NCI-H187 (cell line): ENCODE measurements at places on chromosomes 1 and 21.

GRCh38 chr21:35043549-35043948, 5.6 kb downstream of the RUNX1 start:
- DNase-seq: no peak

DNA sequence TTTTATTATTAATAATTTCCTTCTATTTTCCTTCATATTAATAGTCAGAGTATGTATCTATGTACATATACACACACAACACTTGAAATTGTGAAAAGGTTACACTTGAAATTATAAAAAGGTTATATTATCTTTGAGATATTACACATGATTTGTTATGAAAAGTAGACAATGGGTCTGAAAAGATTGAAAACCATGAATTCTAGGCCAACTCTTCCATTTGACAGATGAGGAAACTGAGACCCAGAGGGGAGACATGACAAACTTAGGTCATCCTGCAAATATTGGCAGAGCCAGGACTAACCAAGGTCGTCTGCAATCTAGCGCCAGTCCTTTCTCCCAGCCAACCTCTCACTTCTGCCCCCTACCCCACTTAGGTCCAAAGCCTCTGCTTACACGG, 33.2 kb downstream of the TRIM62 start:
- DNase-seq: no peak

GRCh38 chr1:87186346-87186745, 142.3 kb upstream of the LMO4 start:
- no peak for DNase-seq

GRCh38 chr21:31370893-31371544, 27.0 kb upstream of the TIAM1 start:
- no peak for DNase-seq

GRCh38 chr1:41658431-41659158, 174.1 kb upstream of the EDN2 start:
- DNase-seq: no peak

DNA sequence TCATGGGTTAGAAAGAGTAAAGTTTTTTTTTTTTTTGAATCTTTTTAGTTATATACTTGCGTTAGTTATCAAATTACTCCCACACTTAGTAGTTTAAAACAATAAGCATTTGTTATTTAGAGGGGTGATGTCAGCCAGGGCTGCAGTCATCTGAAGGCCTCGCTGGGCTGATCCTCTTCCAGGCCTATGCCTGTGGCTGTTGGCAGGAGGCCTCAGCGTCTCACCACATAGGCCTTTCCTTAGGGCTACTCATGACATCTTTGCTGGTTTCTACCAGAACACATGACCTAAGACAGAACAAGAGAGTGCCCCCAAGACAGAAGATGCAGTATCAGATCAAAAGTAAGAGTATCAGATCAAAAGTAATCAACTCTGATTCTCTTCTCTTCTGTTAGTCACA, 167.4 kb downstream of the HHAT start:
- DNase-seq: no peak

DNA sequence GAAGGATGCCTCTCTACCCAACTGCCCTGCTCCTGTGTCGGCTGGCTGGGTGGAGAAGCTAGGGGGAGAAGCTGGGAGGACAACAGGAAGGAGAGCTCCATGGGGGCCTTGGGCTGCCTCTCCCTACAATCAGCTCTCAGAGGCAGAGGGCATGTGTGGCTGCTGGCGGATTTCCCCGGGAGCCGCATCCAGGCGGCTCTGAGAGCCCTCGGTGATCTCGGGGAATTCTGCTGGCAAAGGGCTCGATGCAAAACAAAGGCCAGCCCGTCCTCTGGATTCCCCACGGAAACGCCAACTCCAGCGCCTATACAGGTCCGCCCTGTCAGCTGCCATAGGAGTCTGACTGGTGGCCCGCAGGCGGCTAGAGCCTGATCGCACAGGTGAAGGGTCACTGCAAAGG, 26.4 kb upstream of the EVA1B start:
- DNase-seq: no peak

DNA sequence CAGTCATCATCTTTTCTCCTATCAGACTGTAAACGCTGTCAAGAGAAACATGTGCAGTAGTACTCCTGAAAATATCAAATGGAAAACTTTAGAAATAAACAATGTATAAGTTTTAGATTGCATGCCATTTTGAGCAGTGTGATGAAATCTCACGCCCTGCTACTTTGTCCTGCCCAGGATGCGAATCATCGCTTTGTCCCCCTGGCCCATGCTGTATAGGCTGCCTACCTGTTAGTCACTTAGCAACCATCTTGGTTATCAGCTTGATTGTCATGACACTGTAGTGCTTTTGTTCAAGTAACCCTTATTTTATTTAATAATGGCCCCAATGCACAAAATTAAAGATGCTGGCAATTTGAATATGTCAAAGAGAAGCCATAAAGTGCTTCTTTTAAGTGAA, 363.0 kb downstream of the ZP4 start:
- no peak for DNase-seq

GRCh38 chr1:241485554-241485992, 34.0 kb downstream of the FH start:
- no peak for DNase-seq

GRCh38 chr1:228101614-228101993, 1.5 kb downstream of the C1orf35 start:
- no peak for DNase-seq

GRCh38 chr1:78048446-78048845, 2.7 kb downstream of the GIPC2 start:
- no peak for DNase-seq

GRCh38 chr1:7113822-7114221, 328.6 kb downstream of the CAMTA1 start:
- no peak for DNase-seq

DNA sequence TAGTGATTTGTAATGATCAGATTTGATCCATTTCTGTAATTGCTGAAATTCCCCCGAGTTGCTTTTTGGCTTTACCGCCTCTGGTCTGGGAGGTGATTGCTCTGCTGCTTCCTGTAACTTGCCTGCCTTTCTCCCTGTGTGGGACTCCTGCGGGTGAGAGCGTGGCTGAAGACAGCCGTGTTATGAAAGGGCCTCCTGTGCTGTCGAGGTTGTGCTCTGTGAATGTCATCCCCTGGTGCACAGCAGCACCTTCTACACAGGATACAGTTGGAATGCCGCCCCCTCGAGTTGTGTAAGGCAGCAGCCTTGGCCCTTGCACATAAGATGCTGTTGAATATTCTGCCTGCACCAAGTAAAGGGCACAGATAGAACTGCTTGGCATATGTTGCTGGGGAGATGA, 5.9 kb downstream of the SOD1 start:
- no peak for DNase-seq

GRCh38 chr1:18529714-18530113, 49.0 kb downstream of the KLHDC7A start:
- no peak for DNase-seq

DNA sequence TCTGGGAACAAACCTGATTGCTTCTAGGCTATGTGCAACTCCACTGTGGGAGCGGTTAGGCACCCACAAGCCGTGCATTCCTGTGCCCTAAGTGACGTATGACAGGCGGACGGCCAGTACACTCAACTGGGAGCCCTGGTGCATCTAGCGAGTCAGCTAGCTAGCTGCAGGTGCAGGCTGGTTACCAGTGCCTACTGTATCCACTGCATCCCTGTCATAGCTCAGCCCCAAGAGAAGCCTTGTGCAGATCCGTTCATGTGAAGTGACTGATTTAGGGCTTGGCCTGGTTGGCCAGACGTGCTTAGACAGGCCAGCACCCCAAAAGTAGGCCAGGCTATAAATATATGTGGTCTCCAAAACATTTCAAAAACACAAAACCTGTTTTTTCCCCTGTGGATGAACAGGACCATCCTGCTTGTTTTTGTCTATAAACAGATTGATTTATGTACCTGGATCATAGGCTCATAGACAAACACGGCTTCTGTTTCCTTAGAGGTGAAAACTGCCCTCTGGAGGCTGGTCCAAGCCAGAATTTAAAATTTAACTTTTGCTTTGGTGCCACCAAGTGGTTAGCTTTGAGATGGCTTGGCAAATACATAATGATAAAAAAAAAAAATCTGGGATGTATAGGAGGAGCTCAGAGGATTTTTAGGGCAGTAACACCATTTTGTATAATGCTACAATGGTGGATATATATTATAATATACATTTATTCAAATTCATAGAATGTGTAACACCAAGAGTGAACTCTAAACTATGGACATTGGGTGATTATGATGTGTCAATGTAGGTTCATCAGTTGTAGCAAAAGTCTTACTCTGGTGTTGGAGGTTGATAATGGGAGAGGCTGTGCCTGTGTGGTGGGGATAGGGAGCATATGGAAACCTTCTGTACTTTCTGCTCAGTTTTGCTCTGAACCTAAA, 68.5 kb downstream of the GIPC2 start:
- DNase-seq: peak; percentile 28

DNA sequence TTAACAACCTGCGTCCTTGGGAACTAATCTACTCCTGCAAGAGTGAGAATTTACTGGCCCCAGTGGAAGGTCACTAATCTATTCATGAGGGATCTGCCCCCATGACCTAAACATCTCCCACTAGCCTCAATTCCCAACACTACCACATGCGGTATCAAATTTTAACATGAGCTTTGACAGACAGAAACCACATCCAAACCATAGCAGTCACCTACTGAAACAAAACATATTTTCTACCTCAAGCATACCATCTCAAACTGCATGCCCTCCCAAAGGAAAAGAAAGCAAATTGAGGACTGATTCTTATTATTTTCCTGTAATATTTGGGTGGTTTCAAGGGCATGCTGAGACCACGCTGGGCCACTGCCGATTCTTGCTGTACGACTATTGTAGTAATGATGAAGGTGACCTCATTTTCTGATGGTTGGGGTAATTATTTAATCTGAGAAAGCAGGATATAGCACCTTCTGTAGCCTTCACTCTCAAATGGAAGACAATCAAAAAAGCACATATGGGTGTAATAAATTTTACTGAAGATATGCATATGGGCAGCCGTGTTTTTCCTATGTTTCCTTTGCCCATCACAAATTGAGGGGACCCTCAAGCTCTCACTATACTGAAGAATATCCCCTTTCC, 13.2 kb upstream of the GBP5 start:
- DNase-seq: no peak

- DNase-seq: no peak
Observed at GRCh38 chr1:160578525-160579191, 638 bp downstream of the CD84 start.

GRCh38 chr1:104120525-104120924, 370.8 kb downstream of the AMY1C start:
- DNase-seq: no peak

DNA sequence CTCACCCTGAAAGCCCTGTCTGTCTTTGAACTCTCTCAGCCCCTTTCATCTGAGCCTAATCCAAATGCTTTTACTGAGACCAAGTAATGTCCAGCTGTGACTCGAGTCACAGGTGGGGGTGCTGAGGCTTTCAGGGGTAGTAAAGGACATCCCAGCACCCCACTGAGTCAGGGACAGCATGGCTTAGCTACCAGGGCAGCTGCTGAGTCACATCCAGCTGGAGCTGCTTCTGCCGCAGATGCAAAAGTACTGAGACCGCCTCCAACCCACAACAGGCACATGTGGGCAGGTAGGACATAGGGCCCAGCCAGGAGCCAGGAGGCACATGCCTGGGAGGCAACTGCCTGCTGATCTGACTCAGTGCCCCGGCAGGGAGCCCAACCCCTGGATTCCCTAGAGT, 6.7 kb upstream of the VSIG8 start:
- no peak for DNase-seq

- DNase-seq: no peak
Observed at GRCh38 chr1:186179231-186179630, 195.8 kb downstream of the TPR start.

- no peak for DNase-seq
Observed at GRCh38 chr1:240802271-240802670, 190.3 kb upstream of the GREM2 start.

DNA sequence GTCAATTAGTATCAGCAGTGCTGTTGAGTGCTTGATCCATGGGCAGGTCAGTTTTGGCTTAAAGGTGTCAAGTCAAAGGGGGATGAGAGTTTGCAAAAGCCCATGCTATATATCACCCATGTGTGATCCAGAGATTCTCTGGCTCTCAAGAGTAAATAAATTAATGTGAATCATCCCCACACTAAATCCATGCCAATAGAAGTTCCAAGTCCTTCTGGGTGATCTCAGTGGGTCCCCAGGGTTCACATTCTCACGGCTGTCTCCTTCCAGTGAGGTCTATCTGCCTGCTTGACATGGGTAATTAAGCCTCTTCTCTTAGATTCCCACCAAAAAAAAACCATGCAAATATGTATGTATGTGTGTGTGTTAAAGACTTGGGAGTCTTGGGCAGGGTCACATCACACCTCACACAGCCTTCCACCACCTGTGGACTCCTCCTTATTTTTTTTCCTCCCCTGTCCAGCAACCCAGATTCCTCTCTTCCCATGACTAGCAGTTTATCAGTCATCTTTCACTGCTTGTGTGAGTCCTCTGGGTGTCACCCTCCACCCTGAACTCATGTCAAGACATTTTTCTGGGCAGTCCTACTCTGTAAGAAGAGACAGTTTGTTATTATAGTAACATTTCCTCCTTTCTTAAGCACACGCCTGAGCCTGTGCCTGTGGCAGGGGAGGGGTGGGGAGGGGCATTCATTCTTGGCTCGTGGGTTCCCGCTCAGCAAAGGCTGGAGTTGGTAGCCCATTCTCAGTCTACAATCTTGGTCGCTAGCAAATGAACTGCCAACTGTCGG, 14.3 kb upstream of the S100A11 start:
- DNase-seq: no peak

DNA sequence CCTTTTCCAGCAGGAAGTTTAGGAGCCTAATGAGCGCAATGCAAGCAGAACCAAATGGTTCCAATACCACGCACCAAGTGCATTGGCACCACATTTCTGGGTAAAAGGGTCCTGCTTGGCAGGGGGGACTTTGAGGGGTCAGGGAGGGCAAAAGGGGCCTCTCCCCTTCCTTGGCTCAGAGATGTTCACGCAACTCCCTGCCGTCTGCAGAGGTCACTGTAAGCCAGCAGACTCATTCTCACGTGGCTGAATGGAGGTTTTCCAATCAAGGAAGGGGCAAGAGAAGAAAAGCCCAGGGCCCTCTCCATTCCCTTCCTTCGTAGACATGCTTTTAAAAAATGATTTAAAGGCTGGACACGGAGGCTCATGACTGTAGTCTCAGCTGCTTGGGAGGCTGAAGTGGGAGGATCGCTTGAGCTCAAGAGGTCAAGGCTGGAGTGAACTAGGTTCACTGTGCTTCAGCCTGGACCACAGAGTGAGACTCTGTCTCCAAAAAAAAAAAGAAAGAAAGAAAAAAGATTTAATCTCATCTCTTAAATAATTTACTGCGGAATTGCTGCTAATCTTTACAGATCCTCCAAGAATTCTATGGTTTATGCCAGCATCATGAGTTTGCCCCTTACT, 80.3 kb downstream of the RUNX3 start:
- DNase-seq: no peak
